ENCODE measurements at places on chromosomes 7 and 10.

DNA sequence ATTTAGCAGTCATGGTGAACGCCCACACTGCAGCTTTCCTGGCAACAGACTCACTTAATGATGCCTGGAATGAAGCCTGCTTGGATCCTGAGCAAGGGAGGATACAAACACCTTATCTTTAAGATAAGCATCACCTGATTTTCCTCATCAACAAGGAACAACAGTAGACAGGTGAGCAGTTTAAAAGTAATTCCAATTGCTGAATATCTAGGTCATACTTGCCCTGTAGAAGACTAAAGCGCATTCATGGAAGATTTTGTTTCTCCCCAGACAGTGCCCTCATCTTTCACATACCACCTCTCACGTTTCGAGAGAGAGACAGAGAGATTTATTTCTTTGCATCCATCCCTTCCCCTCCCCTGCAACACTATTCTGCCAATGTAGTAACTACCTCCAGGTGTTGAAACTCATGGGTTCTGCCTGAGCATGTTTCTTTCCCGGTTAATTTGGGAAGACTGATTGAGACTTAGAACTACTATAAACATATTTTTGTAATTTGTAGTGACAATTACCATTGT lies 660.7 kb downstream of the PARD3 start:
- no peak for DNase-seq

GRCh38 chr10:112969542-112969941 lies 19.5 kb downstream of the TCF7L2 start:
- peak; percentile 9 for DNase-seq

DNA sequence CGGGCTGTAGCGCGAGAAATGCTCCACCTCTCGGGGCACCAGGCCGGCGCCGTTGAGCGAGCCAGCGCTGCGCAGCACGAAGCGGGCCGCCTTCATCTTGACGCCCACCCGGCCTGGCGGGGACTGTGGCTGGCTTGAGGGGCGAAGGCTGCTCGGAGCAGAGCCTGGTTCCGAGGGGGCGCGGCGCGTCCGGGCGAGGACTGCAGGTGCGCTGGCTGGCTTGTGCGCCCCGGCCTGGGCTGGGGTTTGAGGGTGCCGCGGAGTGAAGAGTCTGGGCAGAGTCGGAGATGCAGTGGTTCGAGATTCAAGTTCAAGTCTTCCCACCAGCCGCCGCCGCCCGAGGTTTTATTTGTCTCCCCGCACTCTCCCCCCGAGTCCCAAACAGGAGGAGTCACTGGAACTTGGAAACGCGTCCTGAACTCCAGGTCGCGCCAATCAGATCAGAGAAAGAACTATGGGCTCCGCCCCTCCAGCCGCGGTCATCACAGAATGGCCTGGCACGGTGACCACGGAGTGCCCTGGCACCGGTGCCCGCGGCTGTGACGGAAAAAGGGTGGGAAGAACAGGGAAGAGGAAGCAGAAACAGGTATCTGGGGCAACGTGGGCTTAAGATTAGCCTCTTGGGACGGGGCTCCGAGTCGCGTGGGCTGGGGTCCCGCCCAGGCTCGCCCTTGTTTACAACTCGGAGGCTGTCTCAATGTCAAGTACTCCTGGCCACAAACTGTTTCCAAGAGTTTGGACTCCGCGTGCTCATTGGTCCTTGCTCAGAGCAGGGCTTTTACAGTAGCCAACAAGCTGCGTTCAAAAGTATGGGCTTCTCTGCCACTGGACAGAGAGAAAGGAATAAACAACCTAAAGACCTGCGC lies at the start of gene PDK4:
PDK4 (minus strand) TSS at position 319 of the 866 bp plus-strand sequence; CDS start at position 96, 223 bp downstream.
- peak; percentile 73 for DNase-seq

DNA sequence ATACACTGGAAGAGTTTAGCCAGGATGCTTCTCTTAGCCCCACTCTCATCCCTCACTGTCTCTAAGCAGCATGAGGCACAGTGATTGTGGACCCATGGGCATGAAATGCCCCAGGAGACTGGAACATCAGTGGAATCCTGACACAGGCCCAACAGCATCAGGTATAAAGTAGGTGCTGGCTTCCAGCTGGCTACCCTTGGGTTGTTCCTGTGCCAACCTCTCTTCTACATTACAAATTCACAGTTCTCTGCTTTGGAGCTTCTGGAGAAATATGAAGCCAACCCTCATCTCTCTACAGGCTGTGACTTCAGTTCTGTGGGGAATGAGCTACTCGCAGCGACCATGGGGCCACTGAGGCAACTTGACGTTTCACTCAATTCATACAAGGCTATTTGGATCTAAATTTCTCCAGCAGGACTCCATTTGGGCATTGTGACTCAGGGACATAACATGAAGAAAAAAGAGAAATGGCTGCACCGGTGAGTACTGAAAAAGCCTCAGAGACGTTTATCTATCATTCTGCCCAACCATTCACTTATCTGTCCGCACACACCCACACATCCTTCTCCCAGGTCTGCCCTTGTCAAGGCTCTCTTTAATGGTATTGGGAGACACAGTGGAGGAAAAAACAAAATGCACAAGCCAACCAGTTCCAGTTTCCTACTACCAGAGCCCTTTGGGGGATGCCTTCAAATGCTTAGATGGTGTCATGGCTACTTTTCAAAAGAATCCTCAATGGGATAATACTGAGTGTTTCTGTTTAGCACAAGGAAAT lies 35.4 kb upstream of the TM9SF3 start:
- DNase-seq = no peak

DNA sequence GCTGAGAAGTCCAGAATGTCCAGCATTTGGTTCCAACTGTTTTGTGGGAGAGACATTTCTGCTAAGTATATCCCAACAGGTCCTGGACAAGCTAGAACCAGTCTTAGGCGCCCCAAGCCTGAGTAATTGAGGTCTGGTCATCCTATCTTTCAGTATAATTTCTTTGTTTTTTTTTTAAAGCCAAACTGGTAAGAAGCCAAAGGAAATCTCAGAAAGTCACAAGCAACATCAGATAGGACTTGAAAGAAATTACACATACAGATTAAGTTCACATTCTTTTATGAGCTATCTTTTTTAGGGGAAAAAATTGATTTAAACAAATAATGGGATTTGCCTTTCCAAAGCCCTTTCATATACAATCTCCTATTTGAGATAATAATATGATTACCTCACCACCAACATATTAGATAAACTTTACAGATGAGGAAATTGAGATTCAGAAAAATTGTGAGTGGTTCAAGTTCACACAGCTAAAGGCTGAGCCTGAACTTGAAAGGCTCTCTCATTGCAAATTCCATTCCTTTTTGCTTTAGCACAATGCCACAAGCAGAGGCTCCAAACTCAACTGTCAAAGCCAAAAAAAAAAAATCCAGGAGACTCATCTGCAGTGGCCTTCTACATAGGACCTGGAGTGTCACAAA lies 15.0 kb downstream of the PDLIM1 start:
- DNase-seq = no peak

DNA sequence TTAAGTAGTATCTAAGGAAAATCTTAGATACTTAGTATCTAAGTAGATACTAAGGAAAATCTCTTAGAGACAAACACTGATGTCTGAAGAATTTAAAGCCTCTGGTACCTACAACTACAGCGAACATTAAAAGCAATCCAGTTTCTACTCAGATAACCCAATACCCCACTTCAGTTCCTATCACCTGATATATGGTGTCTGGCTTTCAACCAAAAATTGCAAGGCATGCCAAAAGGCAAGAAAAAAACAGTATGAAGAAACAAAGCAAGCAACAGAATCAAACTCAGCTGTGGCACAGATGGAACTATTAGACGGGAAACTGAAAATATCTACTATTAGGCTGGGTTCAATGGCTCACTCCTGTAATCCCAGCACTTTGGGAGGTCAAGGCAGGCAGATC lies 31.1 kb downstream of the ARHGAP12 start:
- DNase-seq = no peak

DNA sequence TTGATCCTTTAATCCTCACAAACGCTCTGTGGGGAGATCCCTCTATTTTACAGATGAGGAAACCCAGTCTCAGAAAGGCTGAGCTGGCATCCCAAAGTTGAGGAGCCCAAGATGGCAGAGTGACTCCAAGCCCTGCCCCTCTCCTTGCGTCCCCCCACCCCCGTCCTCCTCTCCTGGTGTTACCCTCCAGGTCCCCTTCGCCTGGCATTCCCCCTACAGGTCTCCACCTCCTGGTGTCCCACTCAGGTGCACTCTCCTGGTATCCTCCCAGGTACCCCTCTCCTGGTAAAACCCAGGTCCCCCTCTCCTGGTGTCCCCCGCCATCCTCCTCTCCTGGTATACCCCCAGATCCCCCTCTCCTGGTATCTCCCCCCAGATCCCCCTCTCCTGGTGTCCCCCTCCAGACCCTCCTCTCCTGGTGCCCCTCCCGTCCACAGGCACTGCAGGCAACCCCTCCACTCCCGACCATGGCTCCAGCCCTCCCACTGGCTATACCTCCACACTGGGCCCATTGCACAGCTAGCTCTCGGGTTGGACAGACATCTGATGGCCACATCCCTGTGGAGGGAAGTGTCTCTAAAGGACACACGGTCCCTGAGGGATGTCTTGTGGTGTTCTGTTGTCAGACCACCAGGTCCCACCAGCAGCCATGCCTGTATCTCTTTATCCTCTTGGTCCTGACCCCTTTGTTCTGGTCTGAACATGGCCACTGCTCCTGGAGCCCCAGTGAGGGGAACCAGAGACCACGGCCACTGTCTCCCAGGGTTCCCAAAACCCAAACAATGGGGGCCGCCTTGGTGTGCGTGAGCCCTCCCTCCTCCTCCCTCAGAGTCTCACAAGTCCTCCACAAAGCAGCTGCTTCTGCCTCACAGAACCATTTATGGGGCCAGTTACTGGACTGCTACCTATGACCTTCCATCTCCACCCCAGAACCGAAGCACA lies 37.2 kb downstream of the CALML3 start:
- no peak for DNase-seq
